ENCODE measurements at places on chromosomes 6 and 20. TPM values are rescaled to one million over a fixed set of nuclear protein-coding genes. Genes with fewer than 3 reads are reported as not detected.

The COL12A1 gene
- 136 TPM for total RNA-seq

The PROKR2 gene
- total RNA-seq, result not detected

The TXLNB gene
- total RNA-seq, result 0.26 TPM

The APOM gene
- 1.9 TPM for total RNA-seq

DNA sequence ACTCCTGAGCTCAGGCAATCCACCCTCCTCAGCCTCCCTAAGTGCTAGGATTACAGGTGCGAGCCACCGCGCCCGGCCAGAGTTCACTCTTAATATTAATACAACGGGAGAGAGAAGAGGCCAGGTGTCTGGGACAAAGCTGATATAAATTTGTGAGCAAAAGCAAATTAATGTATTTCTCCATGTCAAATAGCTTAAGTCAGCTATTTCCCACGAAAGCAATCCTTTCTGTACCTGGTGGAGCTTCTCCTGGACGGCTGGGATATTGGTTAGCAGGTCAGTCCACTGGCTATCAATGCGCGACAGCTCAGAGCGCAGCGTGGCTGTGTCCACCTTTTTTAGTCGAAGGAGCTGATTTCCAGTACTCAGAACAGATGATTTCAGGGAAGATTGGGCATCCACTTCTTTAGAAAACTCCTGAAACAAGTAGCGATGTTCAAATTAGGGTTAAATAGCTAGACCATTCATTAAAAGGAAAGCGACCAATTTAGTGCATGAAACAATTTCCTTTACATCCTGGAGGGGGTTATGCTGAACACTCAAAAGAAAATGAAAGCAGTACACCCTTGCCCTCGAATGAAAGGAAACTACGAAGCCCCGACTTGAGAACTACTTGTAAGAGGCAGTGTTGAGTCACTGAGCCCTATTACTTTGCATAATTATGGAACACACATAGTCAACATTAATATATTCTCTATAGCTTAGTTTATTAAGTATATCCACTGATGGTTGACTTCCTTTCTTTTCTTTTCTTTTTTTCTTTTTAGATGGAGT, 403.4 kb downstream of the SYNE1 start:
- no peaks in the 10 kb centered on the region for H3K36me3 ChIP-seq
- no peak for DNase-seq
- no peak overlapping the region for H3K4me3 ChIP-seq
- H3K4me1 ChIP-seq, result no peaks in the 10 kb centered on the region
- H3K27me3 ChIP-seq, result no peaks in the 10 kb centered on the region

GRCh38 chr6:97052152-97052787, 127.7 kb downstream of the KLHL32 start:
- no peak overlapping the region for H3K27ac ChIP-seq
- no peak overlapping the region for H3K4me3 ChIP-seq
- DNase-seq, result no peak
- no peaks in the 10 kb centered on the region for H3K36me3 ChIP-seq
- no peaks in the 10 kb centered on the region for H3K4me1 ChIP-seq
- H3K27me3 ChIP-seq, result no peaks in the 10 kb centered on the region

- H3K4me1 ChIP-seq, result no peaks in the 10 kb centered on the region
- H3K27ac ChIP-seq, result no peak overlapping the region
- no peak overlapping the region for H3K4me3 ChIP-seq
- no peak for DNase-seq
These were observed 493.7 kb upstream of the SULF2 start for GRCh38 chr20:48278961-48279481.

- no peak overlapping the region for H3K27ac ChIP-seq
- H3K4me3 ChIP-seq, result no peak overlapping the region
- no peaks in the 10 kb centered on the region for H3K4me1 ChIP-seq
- H3K27me3 ChIP-seq, result no peaks in the 10 kb centered on the region
- H3K36me3 ChIP-seq, result no peaks in the 10 kb centered on the region
These were observed 53.1 kb downstream of the RBM24 start for GRCh38 chr6:17334265-17334664.

DNA sequence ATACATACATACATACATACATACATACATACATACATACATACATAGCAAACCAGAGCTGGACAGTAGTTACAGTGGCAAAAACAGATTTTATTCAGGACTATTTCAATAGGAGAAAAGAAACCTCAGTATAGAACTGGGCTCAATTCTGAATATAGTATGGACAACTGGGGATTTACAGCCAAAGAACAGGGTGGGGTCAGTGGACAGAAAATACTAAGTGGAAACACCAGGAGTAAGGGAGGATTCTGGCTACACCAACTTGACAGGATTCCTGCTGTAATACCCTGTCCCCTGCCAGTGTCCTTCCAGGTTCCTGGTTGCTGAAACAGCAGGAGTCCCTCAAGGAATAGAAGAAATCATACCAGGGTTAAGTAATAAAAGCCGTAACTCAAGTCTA, 293.1 kb downstream of the SLC35F1 start:
- no peaks in the 10 kb centered on the region for H3K4me1 ChIP-seq
- DNase-seq, result no peak
- no peaks in the 10 kb centered on the region for H3K36me3 ChIP-seq
- H3K4me3 ChIP-seq, result no peak overlapping the region
- no peaks in the 10 kb centered on the region for H3K27me3 ChIP-seq

- no peaks in the 10 kb centered on the region for H3K27me3 ChIP-seq
- no peaks in the 10 kb centered on the region for H3K4me1 ChIP-seq
- DNase-seq, result no peak
- no peaks in the 10 kb centered on the region for H3K36me3 ChIP-seq
- no peak overlapping the region for H3K4me3 ChIP-seq
- no peak overlapping the region for H3K27ac ChIP-seq
These were observed 259.4 kb upstream of the HSF2 start for GRCh38 chr6:122140031-122140430.

DNA sequence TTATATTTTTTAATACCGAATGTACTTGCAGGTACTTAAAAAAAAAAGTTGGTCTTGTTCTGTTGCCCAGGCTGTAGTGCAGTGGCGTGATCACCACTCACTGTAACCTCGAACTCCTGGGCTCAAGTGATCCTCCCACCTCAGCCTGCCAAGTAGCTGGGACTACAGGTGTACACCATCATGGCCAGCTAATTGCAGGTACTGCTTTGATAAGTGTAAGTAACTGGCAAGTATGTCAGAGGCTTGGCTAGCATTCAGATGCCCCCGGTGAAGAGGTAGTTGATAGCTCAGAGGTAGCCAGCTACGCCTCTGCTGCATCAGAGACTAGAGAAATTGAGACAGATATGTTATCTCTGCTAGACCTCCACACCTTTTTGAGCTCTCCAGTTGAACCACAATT, 40.5 kb downstream of the BTBD9 start:
- H3K27me3 ChIP-seq, result no peaks in the 10 kb centered on the region
- no peaks in the 10 kb centered on the region for H3K4me1 ChIP-seq
- no peak for DNase-seq
- no peaks in the 10 kb centered on the region for H3K36me3 ChIP-seq
- H3K27ac ChIP-seq, result no peak overlapping the region

DNA sequence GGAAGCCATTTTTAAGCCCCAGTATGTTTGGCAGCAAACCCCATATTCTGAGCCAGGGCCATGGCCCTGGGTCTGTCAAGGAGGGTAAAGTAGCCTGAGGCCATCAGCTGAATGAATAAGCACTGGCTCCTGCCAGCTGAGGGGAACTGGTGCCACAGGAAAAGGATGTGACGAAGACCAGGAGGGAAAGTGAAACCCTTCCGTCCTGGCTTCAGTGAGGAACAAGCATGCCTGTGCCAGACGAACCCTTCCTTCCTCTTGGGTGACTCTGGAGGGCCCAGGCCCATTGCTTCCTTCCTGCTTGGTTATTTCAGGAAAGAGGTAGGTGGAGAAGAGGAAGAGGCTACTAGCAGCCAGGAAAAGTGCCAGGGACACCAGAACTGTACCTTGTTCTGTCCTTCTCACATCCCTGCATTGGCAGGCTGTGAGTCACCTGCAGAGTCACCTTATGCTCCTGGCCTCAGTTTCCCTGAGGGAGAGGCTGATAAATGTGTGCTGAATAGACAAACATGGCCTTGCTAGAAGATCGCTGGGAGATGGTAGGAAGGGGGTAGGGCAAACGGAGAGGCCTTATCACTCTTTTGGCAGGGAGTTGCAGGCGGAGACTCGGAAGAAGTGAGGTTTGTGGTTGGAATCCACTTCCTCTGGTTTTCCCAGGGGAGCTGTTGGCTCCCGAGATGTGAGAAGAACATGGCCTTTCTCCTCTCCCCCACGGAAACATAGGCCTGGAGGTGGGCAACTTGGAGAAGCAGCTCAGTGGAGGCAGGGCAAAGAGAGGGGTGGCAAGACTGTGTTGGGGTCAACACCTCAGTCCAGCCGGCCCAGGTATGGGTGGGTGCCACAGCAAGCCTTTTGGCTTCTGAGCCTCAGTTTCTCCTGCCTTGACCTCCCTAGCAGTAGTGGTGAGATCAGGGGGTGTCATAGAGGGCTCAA, 37.4 kb downstream of the COX4I2 start:
- no peaks in the 10 kb centered on the region for H3K27me3 ChIP-seq
- no peaks in the 10 kb centered on the region for H3K4me1 ChIP-seq

GRCh38 chr20:64116541-64117431, 9.4 kb upstream of the NPBWR2 start:
- no peak overlapping the region for H3K27ac ChIP-seq
- no peaks in the 10 kb centered on the region for H3K4me1 ChIP-seq
- H3K27me3 ChIP-seq, result no peaks in the 10 kb centered on the region
- H3K36me3 ChIP-seq, result no peaks in the 10 kb centered on the region
- DNase-seq, result no peak

- no peak for DNase-seq
- H3K27ac ChIP-seq, result no peak overlapping the region
- no peaks in the 10 kb centered on the region for H3K27me3 ChIP-seq
- H3K4me1 ChIP-seq, result no peaks in the 10 kb centered on the region
- H3K36me3 ChIP-seq, result no peaks in the 10 kb centered on the region
These were observed 42.3 kb downstream of the BPIFB1 start for GRCh38 chr20:33325350-33325749.
